ENCODE measurements at places on chromosomes 5 and 9. TPM values are rescaled to one million over a fixed set of nuclear protein-coding genes. Genes with fewer than 3 reads are reported as not detected.

- DNase-seq: no peak
Measured at GRCh38 chr5:88808153-88808552, 74.8 kb downstream of the MEF2C start.

Gene C9orf50
- total RNA-seq: not detected

DNA sequence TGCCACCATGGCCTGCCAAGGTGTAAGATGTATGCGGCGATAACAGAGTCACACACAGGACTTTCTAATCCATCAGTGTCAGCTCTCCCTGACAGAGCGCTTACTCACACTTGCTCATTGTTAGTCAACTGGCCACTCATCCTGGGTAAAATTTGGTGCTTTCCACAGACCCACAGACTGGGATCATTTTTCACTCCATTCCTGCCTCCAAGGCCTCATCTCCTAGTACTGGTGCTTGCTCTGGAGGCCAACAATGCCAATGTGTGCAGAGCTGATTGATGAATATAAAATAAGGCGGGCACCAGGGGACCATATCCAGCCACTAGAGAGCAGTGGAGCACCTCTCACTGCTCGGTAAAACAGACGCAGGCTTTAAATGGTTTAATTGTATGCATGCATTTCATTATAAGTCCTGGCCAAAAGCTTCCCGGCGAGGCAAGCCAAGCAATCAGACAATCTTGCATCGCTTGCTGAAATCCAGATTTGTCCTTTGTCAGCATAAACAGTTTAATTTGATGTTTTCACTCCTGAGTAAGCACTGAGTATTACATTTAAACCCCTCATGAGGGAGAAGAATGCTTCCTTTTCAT, 22.3 kb downstream of the PSMB7 start:
- peak; percentile 71 for DNase-seq

- DNase-seq: peak; percentile 41
Measured at GRCh38 chr5:33894566-33894965, 2.8 kb upstream of the ADAMTS12 start.

Gene ASS1
- 63.6 TPM for total RNA-seq

- no peak for DNase-seq
Measured at GRCh38 chr5:168989731-168990505, 311.0 kb downstream of the SLIT3 start.

GRCh38 chr5:149195337-149195887, 54.1 kb downstream of the ABLIM3 start:
- DNase-seq: no peak

DNA sequence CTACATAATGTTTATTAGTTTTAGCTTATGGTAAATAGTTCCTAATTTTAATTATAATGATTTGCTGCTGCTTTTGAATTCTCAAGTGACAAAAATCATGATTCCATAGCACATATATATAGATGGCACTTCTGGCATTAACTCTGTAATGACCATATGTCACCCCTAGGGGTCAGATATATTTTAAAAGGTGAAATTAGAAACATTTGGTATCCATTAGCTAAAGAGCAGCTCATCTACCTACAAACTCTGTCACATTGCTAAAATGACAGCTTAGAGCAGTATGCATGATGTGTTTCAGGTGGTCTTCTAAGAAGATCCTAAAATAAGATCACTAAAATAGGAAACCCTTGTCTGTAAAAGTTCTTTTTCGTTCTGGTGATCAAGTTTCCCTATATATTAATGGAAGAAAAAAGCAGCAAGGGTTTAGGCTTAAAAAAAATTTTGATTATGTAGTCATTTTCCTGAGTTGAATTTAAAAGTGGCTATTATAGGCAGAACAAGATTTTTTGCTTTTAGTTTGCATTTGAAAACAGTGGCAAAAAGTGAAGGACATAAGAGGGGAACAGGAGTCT, 157.7 kb upstream of the POU5F2 start:
- peak; percentile 5 for DNase-seq

DNA sequence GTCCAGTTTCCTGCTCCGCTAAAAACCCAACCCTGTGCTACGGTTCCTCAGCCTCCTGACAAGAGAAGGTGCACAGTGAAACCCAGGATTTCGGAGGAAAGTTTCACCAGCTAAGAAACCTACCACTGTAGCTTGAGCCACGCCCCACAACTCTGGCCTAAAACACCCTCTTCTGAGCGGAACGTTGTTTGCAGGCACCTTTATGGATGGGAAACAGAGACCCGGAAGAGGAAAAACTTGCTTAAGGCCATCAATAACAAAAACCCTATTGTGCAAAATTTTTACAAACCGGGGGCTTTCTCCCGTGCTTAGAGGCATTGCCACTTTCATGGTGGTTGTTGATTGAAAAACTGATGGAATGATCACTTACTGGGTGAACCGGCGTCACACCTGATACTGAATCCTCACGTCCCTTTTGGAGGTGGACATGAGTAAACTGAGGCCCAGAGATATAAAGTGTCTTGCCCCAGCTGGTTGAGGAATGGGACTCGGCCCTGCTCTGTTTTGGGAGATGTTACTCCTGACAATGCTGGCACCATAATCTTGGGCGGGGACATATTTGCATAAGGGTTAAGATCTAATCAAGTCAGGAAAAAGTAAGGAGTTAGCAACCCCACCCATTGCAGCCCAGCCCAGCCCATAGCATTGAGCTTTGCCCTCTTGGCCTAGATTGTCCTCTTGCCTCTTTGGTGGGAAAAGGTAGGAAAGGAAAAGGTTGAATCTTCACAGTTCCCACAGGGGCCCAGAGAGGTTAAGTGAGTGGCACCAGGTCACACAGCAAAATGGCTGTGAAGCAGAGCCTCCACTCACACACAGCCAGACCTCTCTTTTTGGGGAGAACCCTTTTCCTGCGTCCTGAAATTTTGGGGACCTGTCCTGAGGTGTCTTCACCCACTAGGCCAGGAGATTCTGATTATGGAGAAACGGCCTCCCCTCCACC, 23.2 kb upstream of the PTGS1 start:
- DNase-seq: no peak

Gene C5orf34
- 14.4 TPM for total RNA-seq

DNA sequence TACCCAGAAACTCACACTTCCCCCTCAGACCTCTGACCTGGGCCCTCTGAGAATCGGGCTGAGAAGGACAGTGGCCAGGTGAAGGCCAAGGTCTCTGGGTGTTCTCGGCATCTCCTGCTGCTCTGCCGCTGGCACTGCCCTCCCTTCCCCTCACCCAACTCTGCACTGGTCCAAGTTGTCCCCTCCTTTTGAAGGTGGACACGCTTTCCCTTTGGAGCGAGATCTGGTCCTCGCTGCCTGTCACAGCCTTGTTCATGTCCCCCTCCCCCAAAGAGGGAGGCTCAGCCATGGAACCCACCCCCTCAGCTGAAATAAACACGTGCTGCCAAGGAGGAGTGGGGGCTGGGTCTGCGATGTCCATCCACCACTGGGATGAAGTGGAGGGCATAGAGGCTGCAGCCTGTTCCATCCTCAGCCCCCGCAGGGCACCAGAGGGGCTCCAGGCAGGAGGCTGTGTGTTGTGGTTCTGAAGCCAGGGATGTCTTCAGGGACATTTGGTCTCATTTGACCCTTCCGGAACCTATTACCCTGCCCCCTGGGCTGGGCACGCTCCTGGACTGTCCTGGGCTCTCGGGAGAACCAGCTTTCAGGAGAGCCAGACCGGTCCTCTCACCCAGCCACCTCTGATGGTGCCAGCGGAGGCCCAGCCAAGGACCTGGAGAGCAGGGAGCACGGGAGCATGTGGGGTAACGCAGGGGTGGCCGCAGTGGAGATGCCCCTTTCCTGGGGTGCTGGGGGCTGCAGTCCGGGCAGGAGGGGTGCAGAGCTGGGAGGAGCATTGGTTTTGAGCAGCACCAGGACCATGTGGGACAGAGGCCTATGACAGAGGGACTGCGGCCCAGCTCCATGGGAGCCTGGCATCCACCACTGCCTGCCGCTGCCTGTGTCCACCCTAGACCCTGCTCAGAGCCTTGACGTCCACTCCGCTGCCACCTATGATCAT, 4.7 kb upstream of the LCN2 start:
- no peak for DNase-seq

Gene RANBP17
- total RNA-seq: not detected

DNA sequence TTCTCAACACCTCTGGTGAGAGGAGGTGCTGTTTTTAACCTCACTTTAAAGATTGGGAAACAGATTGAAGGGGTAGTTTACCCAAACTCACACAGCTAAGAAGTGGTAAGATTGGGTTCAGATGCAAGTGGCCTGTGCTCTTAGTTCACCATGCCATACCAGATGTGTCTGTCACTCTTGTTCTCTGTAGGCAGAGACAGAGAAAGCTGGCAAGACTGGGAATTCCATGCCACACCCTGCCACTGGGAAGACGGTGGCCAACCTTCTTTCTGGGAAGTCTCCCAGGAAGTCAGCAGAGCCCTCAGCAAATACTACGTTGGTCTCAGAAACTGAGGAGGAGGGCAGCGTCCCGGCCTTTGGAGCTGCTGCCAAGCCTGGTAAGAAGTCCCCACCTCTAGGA, 11.0 kb downstream of the TCOF1 start:
- DNase-seq: no peak

DNA sequence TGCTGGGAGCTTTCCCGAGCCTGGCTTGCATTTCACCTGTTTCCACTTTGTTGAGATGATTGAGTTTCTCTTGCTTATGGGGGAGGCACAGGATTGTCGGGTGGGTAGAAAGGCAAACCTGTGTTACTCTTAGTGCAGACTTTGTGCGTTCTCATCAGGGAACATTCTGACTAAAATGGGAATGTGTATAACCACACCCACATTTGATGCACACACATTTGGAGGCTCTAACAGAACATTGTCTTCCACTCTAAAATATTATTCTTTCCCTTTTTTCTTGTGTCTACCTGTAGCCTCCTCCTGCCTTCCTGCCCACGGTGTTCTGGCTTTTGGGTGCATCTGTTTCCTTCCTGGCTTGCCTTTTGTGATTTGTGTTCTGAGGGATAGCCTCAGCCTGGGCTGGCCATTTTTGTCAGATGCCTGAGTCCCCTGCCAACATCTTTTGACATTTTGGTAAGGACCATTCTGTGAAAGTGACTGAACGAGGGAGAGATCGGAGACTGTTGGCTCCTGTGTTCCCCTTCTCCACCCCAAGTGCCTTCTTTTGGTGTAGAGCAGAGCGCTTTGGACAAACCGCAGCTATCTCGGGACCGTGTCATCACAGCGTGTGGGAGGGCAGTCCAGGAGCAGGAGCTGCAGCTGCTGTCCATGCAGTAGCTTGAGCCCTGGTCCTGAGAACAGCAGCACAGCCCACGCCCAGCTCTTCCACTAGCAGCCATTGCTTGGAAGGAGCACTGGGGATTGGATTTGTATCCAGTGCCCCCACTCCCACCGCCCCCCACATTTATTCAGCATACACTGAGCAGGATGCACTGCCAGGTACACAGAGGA, 101.4 kb downstream of the ARHGAP26 start:
- DNase-seq: no peak

Gene ANKRD31
- total RNA-seq: 0.33 TPM

Data from H4 (cell line).